Activated T-cell treated with anti-CD3 and anti-CD28 coated beads, Interleukin-2, amount 50 U/mL, for 72 hours (primary cell): ENCODE measurements at places on chromosomes 7 and 10.

DNA sequence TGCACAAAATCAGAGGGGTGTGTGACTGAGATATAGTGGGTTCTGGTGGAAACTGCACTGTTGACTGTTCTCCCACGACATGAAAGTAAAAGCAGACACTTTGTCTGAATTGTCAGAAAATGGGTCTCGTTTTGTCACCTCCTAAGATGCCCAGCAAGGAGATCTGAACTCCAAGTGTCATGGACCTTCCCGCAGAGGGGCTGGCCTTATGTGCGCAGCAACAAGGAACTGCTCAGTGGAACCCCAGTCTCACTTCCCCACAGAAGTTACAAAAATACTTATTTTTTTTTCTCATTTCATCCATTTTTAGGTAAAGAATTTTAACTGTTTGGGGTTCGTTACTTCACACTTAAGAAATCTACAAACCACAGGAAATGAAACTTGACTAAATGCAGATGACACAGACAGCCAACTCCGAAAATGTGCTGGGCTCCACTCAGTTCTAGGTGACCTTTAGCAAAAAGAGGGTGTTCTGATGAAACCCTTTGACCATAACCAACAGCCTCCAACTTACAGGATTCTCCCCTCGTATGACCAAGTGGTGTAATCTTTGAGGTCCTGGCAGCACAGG lies 115.0 kb downstream of the FAM107B start:
- peak; percentile 74 for DNase-seq

DNA sequence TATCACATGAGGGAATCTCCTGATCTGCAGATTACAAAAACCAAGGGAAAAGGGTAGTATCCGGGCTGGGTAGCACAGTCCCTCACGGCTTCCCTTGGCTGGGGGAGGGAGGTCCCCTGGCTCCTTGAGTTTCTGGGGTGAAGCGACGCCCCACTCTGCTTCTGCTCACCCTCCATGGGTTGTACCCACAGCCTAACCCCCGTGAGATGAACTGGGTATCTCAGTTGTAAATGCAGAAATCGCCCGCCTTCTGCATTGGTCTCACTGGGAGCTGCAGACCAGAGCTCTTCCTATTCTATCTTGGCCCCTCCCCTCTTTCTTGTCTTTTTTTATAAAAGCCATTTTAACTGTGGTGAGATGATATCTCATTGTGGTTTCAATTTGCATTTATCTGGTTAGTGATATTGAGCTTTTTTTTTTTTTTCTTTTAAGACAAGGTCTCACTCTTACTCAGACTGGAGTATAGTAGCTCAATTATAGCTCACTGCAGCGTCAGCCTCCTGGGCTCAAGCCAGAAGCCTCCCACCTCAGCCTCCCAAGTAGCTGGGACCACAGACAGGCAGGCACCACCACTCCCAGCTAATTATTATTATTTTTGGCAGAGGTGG lies 87.8 kb downstream of the ABCC2 start:
- DNase-seq = peak; percentile 60

- no peak for DNase-seq
Measured at GRCh38 chr7:149875396-149875795, 1.6 kb downstream of the ATP6V0E2 start.

DNA sequence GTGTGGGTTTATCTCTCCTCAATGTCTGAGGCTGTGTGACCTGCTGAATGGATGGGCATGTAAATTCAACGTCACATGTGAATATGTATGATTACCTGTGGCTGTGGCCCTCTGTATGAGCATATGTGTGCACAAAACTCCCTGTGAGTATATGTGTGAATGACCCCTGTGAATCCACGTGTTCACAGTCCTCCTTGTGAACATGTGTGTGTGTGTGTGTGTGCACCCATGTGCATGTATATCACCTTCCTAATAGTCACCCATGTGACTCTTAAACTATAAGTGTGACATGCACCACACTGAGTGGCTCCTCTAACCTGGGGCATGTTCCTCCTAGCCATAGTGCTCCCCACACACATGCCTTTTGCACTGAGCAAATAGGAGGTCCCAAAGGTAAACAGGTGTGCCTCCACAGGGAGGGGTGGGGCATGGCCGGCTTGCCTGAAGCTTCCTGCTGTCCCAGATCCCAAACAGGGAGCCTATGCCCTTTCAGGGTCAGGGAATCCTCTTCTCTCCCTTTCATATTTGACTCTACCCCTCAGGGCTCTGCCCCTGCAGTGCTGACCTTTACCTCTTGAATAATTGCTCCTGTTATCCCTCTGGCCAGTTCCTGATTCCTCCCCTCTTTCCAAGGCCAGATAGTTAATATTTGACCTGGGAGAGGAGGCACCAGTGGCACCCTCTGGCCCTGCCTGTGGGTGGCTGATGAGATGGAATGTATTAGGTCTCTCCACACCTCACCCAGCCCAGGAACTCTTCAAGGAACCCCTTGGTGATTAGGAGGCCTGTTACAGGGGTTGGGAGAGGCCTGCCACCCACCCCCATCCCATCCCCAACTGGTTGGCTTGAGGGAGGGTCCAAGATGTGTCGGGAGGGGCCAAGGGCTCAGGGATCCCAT lies 1.9 kb downstream of the SEMA4G start:
- DNase-seq = no peak

GRCh38 chr10:48465860-48466521 lies 138.9 kb downstream of the ARHGAP22 start:
- no peak for DNase-seq

- no peak for DNase-seq
Measured at GRCh38 chr7:73830681-73831583, at the start of gene CLDN4. CLDN4 (plus strand) TSS chr7:73830996; CDS start chr7:73831202, 206 bp downstream.

GRCh38 chr10:111348076-111348475 lies 271.2 kb downstream of the ADRA2A start:
- DNase-seq = no peak

GRCh38 chr10:124539935-124540641 lies 78.5 kb downstream of the LHPP start:
- peak; percentile 78 for DNase-seq

- no peak for DNase-seq
Measured at GRCh38 chr10:96857301-96858012, 25.4 kb downstream of the LCOR start.

GRCh38 chr10:87668324-87669074 lies 8.8 kb downstream of the PAPSS2 start:
- no peak for DNase-seq

DNA sequence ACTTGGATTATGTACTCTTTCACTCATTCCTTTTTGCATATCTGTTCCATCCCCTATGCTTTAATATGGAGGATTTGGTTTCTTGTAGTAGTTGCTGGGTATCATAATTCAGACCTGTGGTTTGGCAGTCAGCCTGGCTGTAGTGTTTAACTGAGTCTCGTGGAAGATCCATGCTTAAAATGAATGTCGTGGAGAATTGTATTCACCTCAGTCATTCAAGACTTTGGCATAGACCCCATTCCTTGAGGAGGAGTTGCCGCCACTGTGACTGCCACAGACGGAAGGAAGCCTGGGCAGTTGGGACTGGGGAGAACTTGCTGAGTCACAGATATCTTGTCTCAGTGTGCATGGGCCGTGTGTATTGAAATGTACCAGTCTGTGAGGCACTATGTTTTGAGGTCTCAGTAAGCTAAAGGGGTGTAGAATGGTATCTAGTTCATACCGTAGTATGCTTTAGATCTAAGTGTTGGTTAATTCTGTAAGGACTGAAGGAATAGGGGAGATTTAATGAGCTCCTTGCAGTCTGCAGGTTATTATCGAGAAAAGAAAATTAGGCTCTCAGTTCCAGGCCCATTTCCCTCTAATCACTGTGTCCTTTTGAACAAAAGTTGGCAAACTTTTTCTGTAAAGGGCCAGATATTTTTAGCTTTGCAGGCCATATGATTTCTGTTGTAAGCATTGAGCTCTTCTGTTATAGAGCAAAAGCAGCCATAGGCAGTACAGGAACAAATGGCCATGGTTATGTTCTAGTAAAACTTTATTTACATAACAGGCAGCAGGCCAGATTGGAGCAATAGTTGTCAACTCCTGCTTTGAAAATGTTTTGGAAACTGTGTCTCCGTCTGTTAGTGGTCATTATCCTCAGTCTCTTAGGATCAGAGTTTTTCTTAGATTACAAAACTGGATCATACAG lies 76.8 kb downstream of the TPST1 start:
- no peak for DNase-seq

DNA sequence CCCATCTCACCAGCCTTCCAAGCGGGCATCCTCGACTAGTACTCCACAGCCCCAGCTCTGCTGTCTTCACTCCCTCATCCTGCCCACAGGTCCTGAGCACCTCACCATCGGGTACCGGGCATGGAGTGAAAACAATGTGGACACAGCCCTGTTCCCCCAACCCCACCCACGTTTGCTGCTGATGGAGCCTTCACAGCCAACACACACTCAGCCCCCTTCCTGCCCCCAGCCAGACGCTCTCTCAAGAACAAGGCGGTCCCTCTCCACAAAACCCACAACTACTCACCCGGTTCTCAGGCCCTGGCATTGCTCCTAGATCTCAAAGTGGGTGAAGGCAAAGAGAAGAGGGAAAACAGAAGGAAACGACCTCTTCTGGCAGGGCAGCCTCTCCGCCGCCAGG lies 56.1 kb downstream of the SLIT1 start:
- no peak for DNase-seq

DNA sequence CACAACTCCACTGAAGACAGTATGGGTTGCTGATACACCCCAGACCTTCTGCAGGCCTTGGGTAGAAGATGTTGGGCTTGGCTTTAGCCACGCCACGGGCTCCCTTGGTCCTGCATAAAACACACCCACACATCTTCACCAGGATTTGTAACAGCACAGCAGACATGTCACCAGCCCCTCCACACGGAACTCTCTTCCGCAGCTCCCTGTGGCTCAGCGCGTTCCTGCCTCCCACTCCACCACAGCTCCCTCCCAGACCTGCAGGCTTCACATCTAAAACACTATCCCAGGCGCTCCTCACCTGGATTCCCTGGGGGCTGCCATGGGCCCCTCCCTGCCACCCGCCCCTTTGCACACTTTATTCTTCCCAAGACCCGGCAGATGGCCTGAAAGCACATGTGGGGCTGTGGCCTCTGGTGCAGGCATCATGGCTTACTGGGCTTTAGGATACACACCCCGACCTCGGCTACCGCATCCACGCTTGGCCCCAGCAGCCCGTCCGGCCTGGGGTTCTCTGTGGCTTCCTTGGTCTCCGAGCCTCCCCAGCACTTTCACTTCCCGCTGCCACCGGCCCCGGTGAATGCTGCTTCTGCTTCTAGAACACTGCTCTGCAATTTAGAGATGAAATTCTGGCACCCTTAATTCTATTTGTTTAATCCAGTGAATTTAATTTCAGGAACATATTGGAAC lies 432.9 kb downstream of the DNAJB6 start:
- no peak for DNase-seq

- no peak for DNase-seq
Measured at GRCh38 chr10:3639546-3639945, 145.5 kb downstream of the KLF6 start.

DNA sequence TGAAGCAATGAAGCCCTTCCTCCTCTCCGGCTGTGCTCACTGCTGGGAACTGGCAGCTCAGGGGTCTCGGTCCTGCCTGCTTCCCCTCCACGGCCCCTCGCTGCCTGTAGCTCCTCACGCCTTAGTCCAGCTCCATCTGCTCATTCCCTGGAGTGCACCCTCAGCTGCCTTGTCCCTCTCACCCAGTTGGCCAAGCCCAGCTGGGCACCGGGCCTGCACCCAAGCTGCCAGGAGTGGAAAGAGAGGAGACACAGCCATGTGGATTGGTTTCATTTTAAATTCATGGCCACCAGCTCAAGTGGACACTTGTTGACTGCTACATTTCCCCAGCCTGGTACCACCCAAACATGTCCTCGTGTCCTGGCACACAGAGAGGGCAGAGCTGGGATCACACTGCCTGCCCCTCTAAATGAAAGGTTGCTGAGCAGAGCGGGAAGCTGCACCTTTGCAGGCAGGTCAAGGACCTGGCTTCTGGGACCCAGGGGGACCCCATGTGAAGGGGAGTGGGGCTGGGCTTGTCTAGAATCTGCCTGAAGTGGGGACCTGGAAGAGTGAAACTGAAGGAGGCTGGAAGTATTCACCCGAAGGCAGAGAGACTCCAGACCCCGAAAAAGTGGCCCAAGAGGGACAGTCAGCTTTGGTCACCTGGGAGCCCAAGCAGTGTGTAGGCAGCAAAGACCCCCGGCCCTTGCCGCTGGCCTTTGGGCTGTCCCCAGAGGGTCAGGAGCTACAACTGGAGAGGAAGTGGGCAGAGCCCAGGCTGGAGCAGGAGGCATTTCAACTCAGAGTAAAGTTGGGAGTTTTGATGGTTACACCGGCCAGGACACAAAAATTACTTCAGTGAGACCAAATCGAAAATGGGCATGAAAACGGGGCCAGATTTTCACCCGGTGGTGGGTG lies 15.0 kb upstream of the BNIP3 start:
- DNase-seq = no peak

DNA sequence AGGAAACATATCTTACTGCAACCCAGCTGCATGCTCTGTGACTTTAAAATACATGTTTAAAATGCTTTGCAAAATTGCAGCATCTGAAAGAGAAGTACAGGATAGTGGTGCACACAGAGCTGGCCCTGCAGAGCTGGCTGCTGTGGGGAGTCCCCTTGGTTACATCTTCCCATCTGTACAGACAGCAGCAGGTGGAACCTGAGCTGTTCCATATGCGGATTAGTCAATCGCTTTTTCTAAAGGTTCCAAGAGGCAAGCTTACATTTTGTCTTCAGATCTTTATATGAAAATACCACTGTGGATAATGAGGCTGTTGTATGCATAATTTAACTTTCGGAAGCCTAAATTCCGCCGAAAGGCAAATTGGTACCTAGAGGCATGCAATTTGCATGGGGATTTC lies 444.1 kb downstream of the NRG3 start:
- DNase-seq = no peak

DNA sequence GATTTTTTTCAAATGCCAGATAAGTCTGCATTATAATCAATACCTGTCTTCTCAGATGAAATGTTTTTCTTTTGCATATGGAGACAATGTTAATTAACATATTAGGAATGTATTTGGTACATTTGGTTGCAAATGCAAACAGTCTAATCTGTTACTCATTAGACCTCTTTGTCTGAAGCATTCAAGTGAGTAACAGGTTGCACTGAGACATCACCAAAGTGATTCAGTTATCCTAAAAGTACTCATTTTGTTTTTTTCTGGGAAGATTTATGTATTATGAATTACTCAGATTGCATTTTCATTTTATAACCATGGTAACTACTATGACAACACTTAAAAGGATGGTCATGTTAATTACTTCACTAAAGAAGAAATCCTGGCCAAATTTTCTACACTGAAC lies 513.6 kb downstream of the HTR7 start:
- no peak for DNase-seq

GRCh38 chr10:119700321-119700954 lies 25.4 kb upstream of the INPP5F start:
- no peak for DNase-seq

DNA sequence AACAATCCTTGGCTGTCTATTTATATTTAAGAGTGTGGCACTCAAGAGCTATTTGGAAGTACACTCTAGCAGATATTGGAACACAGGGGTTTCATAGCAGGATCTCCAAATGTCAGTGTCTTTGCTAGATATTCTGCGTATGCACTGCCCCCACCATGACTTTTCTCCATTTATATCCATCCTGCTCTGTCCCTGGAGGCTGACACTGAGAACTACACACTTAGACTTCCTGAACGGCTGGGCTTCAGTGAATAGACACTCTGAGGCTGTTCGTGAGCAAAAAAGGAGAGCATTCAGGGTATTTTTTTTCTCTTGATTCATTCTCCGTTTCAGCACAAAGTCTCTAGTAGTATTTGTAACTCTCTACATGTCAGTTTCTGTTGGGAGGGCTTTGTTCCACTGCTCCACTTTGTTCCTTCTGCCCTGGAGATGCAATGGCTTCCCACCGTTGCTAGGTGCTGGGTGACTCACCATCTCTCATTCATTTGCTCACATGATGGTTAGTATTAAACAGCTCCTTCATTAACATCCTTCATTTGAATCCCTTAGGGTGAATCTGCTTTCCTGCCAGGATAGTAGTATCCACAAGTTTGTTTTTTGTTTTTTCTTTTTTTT lies 155.9 kb upstream of the SLC13A1 start:
- no peak for DNase-seq
